ENCODE measurements at places on chromosomes 7 and 10. TPM values are rescaled to one million over a fixed set of nuclear protein-coding genes. Genes with fewer than 3 reads are reported as not detected.
A peak's percentile ranks its signal among the peaks of the same experiment; 100 is the strongest.

CHAT gene
- not detected for total RNA-seq

NPSR1 gene
- not detected for total RNA-seq

RET gene
- not detected for total RNA-seq

STEAP1 gene
- 0.55 TPM for total RNA-seq

- no peak for DNase-seq
These were observed 60.5 kb downstream of the BICC1 start for GRCh38 chr10:58573144-58573543.

DNA sequence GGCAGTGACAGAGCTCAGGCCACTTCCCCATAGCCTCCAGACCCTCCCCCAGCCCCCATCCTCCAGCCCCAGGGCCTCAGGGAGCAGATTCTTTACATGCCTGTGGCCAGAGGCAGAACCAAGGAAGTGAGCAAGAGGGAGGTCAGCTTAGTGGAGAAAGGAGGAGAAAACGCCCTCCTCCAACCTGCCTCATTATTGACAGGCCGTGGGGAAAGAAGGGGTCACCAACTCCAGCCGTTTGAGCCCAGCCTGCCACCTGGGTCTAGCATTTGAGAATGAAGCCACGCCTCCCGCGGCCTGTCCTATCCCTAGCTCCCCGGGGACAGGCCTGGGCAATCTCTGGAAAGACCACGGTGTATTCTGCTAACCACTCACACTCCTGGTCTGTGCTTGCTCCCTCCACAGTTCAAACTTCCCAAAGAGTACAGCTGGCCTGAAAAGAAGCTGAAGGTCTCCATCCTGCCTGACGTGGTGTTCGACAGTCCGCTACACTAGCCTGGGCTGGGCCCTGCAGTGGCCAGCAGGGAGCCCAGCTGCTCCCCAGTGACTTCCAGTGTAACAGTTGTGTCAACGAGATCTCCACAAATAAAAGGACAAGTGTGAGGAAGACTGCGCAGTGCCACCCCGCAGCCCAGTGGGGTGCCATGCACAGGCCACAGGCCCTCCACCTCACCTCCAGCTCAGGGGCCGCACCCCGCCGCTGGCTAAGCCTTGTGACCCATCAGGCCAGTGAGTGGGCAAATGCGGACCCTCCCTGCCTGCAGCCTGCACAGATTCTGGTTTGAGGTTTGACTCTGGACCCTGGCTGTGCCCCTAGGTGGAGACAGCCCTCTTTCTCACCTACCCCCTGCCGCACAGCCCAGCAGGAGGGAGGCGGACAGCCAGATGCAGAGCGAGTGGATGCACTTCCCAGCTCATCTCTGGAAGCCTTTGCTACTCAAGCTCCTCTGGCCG is 14.3 kb upstream of the TRIM8 start:
- peak; percentile 92 for DNase-seq

DNA sequence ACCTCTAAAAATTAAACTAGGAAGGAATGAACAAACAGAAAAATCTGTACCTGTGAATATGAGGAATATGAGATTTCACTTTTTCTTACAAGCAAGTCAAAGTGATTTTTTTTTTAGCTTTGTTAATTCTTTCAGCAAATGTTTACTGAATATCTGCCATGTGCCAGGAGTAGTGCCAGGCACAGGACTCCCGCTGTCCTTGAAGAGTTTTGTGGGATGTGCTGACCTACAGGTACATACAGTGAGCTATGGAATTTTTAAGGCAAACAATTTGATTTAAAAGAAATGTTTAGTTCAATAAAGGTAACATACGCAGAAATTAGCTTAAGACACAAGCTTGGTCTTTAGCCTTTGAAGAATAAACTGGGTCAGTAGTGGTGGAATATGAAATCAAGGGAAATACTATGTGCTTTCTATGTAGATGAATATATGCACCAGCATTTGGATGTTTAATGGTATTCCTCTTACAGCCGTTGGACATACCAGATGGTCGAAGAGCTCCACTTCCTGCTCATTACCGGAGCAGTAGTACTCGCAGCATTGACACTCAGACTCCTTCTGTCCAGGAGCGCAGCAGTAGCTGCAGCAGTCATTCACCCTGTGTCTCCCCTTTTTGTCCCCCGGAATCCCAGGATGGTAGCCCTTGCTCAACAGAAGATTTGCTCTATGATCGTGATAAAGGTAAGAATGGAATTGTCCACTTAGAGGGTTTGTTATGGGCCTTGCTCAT is 102.0 kb downstream of the GLCCI1 start:
- DNase-seq = no peak

- DNase-seq = peak; percentile 26
These were observed 17.0 kb upstream of the C10orf105 start for GRCh38 chr10:71736570-71736952.

DNA sequence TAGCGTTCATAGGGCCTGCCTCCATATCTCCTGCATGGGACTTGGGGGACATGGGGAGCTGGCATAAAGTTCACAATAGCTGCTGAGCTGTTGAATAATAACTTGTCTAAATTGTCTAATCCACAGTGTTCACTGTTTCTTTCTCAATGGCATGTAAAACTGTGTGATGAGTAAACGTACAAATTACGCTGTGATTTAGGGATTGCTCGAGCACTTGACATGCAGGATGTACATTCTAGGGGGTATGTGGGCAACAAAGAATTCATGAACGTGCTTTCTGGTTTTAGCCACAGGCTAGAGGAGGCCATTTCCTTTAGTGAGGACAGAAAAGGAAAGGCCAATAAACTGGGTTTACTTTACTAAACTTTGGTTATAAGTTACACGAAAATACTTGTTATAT is 534.2 kb upstream of the ZWINT start:
- no peak for DNase-seq

GRCh38 chr7:366161-366803 is 76.3 kb downstream of the FOXL3 start:
- DNase-seq = peak; percentile 16

- no peak for DNase-seq
These were observed 141.6 kb upstream of the GDF10 start for GRCh38 chr10:47158116-47159071.

GRCh38 chr10:96842896-96843723 is 11.0 kb downstream of the LCOR start:
- DNase-seq = no peak

Data from SJCRH30 (cell line).